Naive thymus-derived CD4-positive, alpha-beta T cell (primary cell): ENCODE measurements at places on chromosomes 6 and 20. TPM values are rescaled to one million over a fixed set of nuclear protein-coding genes. Genes with fewer than 3 reads are reported as not detected.

The SLC4A11 gene
- polyA plus RNA-seq: not detected

The VWA7 gene
- polyA plus RNA-seq: not detected

GRCh38 chr6:128158496-128158895 lies 257.6 kb upstream of the THEMIS start:
- no peak for DNase-seq

DNA sequence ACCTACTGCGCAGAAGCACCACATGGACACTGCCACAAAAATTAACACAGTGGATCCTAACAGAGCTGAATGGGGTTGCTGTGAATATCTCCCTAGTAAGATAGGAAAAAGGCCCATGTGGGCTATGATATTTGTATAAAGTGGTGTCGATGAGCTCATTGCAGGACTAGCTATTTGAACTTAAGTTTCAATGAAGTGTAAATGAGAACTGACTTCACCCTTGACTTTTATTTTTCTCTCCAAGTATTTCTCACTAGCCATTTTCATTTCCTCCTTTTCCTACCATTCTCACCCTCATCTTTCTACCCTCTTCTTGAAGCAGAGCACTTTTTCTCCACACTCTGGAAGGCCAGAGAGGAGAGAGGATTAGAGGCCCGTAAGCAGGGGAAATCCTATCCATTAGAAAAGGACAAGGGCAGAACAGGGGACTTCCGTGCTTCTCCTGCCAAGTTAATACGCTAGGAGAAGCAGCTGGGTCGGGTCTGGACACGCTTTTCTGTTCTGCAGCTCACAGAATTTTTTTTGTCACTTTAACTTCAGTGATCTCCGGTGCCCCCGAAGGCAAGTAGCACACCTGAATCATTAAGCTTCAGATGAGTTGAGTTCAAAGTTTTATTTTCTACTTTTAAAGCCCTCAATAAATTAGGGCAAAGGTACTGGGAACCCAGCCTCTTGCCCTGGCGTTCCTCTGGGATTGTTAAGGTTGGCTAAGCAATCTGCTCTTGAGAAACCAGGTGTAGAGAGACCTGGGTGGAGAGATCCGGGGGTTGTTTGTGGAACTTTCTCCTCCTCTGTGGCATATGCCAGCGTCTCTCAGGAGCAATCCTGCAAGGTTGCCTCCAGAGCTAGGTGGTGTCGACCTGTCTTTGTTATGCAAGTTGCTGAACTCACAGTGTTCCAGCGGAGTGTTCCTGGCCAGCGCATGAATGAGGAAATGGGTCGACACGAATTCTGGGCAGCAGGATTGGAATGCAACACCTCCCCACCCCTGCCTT lies 56.2 kb upstream of the ARID1B start:
- DNase-seq: no peak

The DZANK1 gene
- 0.79 TPM for polyA plus RNA-seq

- no peak for DNase-seq
These were observed 642.1 kb upstream of the FLRT3 start for GRCh38 chr20:14979453-14979986.

GRCh38 chr6:6908121-6908520 lies 199.6 kb upstream of the RREB1 start:
- no peak for DNase-seq

The DEFB132 gene
- not detected for polyA plus RNA-seq

The SMOC2 gene
- polyA plus RNA-seq: not detected

DNA sequence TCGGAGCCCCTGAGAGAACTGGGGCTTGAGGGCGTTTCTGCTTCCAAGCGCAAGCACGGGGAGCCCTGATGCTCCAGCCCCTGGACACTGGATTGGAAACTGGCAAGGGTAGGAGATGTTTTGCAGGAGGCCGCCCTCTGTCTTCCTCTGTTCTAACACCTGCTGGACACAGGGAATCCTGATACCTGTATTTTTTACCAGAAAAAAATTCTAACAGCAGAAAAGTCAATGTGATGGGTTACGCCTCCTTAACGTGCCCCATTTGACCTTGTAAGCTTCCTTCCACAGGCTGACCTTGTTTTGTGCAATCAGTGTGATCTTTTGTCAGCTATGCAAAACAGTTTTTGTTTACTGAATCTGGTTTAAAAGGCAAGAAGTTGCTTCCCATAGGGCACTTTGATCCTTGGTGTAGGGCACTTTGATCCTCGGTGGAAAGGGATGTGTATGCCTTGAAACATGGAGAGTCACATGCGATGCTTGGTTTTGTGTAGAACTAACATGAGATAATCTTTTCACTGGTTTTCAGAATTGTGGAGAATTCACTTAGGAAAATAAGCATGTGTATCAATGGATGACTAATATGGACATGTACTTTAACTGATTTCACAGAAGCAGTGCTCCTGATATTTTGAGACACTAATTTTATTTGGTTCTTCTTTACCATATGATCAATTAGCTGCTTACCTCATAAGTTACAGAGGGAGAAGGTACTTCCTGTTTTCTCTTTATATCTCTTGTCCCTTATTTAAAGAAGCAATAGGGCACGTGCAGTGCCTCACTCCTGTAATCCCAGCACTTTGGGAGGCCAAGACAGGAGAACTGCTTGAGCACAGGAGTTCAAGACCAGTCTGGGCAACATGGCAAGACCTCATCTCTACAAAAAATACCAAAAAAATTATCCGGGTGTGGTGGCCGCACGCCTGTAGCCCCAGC lies 59.9 kb upstream of the MAP3K4 start:
- no peak for DNase-seq
